Foreskin keratinocyte (primary cell): ENCODE measurements at places on chromosomes 6 and 20. TPM values are rescaled to one million over a fixed set of nuclear protein-coding genes. Genes with fewer than 3 reads are reported as not detected.

PAX1 gene
- polyA plus RNA-seq: not detected in 2 replicates

ZSCAN23 gene
- not detected in 2 replicates for polyA plus RNA-seq

ADGRF4 gene
- 1.4 and 2.0 TPM in 2 replicates for polyA plus RNA-seq

STK38 gene
- 13.1 and 15.3 TPM in 2 replicates for polyA plus RNA-seq

VGLL2 gene
- polyA plus RNA-seq: not detected in 2 replicates

JPH2 gene
- 2.6 and 3.0 TPM in 2 replicates for polyA plus RNA-seq

FAM217A gene
- polyA plus RNA-seq: not detected in 2 replicates
